Fibroblast of skin of right quadriceps (primary cell): ENCODE measurements at places on chromosomes 16 and 17.

GRCh38 chr17:21119247-21119918, 7.4 kb upstream of the DHRS7B start:
- peak; percentile 54 for DNase-seq

- no peak for DNase-seq
Measured at GRCh38 chr17:80153004-80153403, 6.1 kb upstream of the EIF4A3 start.

GRCh38 chr16:67608364-67608763, 36.6 kb upstream of the CARMIL2 start:
- DNase-seq, result no peak

DNA sequence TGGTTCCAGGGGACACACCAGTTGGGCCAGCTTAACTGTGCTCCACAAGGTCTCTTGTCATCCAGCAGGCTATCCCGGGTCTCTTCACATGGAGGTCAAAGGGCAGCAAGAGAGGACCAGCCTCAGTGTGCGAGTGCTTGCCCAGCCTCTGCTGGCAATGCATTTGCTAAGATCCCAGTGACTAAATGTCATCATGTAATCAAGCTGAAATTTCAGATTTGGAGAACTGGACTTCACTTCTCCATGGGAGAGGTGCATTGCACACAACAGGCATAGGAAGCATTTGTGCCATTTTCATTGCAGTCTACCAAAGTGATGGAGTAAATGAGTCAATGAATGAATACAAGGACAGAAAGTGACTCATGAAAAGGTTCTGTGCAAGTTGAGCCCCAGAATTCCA, 51.2 kb upstream of the KDM8 start:
- DNase-seq, result no peak

DNA sequence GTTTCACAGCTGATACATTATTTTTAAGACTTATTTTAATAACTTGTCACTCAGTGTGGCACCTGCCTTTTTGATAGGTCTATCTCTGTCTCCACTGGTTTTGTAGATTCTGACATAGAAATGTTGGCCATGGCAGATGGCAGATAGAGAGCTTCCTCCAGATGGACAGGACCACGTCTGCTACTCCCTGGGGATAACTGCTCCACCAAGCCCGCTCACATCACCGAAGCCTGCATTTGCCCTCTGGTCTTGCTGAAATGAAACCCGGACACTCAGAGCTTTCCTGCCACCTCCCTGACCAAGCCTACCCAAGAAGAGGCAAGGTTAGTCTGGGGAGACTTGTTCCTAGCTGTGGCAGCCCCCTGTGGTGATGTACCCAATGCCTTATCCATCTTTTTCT, 16.4 kb upstream of the HAP1 start:
- DNase-seq, result no peak

- peak; percentile 89 for DNase-seq
Measured at GRCh38 chr17:80931421-80932265, 60.0 kb upstream of the CHMP6 start.

DNA sequence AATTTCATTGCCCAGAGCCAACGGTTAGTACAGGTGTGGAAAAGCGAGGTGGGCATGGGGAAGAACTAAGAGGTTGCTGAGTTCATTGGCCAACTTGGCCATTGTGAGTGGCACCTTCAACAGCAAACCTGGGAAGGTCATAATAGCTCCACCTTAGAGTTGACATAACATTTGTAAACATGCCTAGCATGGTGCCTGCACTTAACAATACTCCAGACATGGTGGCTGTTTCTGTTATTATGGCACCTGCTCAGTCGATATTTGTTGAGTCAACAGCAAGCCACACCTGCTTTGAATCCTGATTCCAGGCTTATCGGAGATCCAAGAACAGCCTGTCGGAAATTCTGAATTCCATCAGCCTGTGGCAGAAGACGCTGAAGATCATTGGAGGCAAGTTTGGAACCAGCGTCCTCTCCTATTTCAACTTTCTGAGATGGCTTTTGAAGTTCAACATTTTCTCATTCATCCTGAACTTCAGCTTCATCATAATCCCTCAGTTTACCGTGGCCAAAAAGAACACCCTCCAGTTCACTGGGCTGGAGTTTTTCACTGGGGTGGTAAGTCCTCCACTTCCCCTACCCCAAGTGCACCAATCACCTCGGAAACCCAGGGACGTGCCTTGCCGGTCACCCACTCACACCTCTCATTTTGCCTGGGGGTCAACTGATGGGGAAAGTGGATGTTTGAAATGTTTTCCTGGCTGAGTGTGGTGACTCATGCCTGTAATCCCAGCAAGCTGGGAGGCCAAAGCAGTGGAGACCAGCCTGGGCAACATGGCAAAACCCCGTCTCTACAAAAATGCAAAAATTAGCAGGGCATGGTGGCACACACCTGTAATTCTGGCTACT, 46.0 kb downstream of the TMC5 start:
- DNase-seq, result no peak

GRCh38 chr17:74271901-74272561, 2.0 kb upstream of the DNAI2 start:
- no peak for DNase-seq

GRCh38 chr16:24848065-24848464, 2.3 kb downstream of the SLC5A11 start:
- DNase-seq, result peak; percentile 74

- DNase-seq, result no peak
Measured at GRCh38 chr16:2855536-2855935, 2.4 kb downstream of the PRSS22 start.

DNA sequence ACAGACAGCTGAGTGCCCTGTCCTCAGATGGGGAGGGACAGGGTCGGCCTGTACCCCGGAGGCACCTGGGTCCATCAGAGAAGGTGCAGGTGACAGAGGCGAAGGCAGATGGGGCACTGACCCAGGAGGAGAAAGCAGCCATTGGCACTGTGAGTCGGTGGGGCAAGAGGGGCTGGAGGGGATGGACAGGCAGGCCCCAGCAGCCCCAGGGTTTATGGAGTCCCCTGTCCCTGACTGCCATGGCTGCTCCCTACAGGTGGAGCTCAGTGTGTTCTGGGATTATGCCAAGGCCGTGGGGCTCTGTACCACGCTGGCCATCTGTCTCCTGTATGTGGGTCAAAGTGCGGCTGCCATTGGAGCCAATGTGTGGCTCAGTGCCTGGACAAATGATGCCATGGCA, 32.1 kb downstream of the ANKRD40 start:
- no peak for DNase-seq

DNA sequence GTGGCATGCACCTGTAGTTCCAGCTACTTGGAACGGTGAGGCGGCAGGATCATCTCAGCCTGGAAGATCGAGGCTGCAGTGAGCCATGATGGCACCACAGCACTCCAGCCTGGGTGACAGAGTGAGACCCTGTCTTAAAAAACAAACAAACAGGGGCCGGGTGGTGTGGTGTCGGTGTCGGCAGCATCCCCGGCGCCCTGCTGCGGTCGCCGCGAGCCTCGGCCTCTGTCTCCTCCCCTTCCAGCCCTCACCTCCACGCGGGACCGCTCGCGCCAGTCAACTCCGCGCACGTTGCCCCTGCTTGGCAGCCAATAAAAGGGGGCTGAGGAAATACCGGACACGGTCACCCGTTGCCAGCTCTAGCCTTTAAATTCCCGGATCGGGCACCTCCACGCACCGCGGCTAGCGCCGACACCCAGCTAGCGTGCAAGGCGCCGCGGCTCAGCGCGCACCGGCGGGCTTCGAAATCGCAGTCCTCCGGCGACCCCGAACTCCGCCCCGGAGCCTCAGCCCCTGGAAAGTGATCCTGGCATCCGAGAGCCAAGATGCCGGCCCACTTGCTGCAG, 204.7 kb downstream of the CDRT15L2 start:
- DNase-seq, result no peak

DNA sequence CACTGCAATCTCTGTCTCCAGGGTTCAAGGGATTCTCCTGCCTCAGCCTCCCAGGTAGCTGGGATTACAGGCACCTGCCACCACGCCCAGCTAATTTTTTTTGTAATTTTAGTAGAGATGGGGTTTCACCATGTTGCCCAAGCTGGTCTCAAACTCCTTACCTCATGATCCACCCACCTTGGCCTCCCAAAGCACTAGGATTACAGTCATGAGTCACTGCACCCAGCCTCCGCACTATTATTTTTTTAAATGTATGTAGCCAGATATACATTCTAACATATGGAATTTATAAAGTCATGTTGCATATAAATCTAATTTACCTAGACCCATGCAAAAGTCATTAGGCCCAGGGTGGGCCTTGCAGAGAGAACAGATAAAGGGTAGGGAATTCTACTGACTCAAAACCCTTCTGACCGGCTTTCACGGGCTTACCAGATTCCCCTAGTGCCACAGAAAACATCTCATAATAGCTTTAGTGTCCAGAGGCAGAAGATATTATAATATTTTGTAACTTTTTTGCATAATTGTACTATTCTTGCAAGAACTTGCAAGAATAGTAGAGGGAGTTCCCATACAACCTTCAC, 20.5 kb upstream of the HELZ start:
- peak; percentile 27 for DNase-seq

DNA sequence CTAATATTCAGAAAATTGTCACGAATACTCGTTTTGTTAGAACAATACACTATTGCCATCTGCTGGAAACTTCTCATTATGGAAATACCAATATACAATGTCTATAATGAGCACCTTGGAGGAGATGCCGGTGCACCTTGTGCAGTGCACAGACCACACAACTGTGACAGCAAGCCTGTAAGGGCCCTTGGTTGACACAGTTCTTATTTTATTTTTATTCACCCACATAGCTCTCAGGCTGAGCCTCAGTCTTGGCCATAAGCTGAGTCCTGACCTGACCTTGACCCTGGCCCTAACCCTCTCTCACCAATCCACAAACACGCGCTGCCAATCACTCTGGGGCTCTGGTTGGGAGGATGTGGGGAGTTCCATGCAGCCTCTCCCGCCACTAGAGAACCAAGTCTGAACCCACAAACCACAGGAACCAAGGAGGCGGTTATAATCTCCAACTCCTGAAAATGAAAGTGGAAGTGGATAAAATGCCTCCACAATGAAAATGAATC, 7.6 kb downstream of the AIPL1 start:
- DNase-seq, result peak; percentile 16

DNA sequence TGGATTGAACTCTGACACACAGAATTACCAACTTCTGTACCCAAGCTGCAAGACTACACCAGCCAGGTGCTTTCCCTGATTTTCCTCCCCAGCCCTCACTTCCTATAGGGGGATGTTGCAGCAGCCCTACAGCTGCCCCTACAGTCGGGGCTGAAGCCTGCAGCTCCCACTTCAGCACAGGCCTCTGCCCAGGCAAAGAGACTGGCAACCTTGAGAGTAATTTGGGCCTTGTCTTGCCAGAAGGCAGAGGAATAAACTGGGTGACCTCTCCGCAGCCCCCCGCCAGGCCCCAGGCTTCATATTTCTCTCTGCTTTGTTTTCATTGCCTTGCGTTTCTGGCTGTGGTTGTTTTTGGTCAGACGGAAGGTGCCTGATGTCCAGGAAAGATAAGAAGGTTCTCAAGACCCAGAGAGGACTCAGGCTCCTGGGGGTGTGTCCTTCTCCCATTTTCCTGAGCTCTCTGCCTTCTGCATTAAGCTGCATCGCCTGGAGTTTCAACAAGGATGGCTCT, 32.0 kb downstream of the SLC6A4 start:
- DNase-seq, result no peak

- no peak for DNase-seq
Measured at GRCh38 chr17:64318068-64318467, 55.0 kb upstream of the TEX2 start.

- no peak for DNase-seq
Measured at GRCh38 chr17:75754378-75755204, 10.4 kb downstream of the GALK1 start.

DNA sequence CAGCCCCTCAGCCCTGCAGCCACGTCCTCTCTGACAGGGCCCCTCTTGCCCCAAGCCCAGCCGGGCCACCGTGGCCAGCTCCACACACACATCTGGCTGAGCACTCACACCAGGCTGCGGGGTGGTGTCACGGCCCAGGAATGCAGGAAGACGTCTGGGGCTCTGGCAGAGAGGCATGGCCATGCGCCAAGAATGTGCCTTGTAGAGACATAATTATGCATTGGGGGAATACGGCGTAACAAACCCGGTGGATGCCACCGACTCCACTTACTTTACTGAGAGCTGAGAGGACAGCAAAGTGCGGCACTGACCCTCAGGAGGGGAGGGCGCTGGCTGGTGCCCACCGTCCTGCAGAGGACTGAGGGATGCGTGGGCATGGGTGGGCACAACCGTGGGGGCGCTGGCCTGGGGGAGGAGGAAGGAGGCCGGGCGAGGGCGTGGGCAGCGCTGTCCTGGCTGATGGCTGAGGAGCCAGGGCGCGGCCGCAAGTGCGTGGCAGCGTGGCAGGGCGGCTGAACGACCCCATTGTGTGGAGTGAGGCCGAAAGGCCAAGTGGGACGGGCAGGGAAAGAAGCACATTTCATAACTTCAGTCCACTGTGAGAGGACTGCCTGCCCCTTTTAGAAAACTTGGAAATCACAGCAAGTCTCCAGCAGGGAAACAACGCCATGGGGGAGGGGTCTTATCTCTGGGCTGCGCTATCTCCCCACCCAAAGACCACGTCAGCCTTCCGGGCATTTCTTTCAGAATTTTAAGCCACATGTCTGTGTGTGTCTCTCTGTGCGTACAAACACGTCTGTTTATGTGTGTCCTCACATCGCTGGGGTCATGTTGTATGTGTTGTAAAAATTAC, 30.6 kb downstream of the METRNL start:
- peak; percentile 96 for DNase-seq
